ENCODE measurements at places on chromosomes 2 and 18. TPM values are rescaled to one million over a fixed set of nuclear protein-coding genes. Genes with fewer than 3 reads are reported as not detected.

SAG gene
- total RNA-seq = not detected

REEP1 gene
- 24.0 TPM for total RNA-seq

HOXD3 gene
- 4.2 TPM for total RNA-seq

TPO gene
- total RNA-seq = not detected

ECEL1 gene
- total RNA-seq = 1.0 TPM

All from skeletal muscle tissue (tissue), 5 donors.